ENCODE measurements at places on chromosomes 2 and 18.
A peak's percentile ranks its signal among the peaks of the same experiment; 100 is the strongest.

- no peak for DNase-seq
These were observed 5.1 kb upstream of the ASIC4 start for GRCh38 chr2:219508971-219509779.

DNA sequence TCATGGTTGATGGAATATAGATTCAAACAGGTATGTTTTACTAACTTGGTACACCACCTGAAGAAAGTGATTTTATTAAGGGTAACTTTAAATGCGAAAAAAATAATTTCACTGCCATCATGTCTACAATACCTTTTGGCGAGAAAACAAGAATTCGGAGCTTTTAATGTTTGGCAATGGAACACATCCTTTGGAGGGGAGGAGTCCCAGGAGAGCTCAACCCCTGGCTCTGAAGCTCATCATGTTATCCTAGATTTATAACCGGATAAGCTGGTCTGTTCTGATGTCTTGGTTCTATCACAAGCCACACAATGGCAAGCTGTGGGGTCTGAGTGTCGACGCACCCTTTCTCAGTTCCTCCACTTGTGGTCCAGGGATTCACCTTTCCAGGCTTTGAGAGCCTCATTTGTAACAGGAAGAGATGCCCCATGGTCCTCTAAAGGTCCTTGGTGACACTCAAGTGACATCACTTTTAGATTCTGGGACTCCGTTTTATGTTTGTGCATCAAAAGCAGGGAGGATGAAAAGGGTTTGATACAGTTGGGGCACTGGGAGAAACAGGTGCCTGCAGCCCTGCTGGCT lies 172.7 kb downstream of the BCL2 start:
- DNase-seq = no peak

DNA sequence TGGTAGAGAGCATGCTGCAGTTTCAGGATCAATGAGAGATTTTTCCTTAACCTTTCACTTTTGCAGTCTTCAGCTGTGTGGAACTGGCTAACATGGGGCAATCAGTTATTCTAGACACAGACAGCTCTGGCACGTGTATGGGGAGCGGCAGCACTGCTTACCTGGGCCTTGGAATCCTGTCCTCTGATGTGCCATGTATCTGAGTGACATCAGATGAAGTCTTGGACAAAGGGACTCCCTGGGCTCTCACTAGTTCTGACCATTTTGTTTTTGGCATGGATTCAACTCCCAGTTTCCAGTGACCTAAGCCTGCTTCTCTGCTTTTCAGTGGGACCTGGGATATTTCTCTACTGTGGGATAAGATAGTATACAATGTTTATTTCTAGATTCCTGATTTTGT lies 54.3 kb downstream of the RNF144A start:
- no peak for DNase-seq

GRCh38 chr2:6828299-6828584 lies 37.5 kb downstream of the CMPK2 start:
- no peak for DNase-seq

GRCh38 chr18:79755496-79756142 lies 42.1 kb upstream of the KCNG2 start:
- DNase-seq = no peak

GRCh38 chr2:119453972-119454593 lies 22.4 kb downstream of the TMEM37 start:
- DNase-seq = no peak

DNA sequence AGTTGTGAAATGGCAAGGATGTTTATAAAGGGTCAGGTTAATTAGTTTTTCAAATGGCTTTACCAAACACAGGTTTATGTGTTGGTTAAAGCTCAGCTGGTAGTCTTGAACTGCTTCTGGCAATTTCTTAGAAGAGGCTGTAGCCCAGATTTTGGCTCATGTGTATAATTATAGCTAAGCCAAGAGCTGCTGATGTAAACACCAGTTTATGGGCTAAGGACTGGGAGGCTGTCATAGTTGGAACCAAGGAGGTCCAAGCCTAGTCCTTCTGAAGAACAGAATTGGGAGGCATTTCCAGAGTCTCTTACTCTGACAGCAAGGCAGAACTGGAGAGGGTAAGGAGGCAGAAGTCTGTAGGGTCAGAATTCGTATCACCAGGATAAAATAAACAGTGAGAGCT lies 25.4 kb downstream of the UBE2E3 start:
- no peak for DNase-seq

DNA sequence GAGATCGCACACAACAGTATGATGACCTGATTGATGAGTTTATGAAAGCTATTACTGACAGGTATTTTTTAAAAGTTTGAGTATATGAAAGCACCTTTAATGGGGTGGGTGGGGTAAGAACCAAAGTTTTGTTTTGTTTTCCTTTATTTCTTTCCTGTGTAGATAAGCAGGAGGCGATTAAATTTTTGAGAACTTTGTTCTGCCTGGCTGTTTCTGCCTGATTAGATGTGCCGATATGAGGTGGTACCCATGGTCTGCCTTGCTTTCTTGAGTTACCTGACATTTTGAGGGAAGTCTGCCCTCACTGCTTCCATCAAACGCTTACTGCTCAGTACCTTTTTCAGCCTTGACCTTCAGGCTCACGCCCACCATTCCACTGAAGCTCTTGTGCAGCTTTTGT lies 39.2 kb downstream of the ME2 start:
- DNase-seq = no peak

DNA sequence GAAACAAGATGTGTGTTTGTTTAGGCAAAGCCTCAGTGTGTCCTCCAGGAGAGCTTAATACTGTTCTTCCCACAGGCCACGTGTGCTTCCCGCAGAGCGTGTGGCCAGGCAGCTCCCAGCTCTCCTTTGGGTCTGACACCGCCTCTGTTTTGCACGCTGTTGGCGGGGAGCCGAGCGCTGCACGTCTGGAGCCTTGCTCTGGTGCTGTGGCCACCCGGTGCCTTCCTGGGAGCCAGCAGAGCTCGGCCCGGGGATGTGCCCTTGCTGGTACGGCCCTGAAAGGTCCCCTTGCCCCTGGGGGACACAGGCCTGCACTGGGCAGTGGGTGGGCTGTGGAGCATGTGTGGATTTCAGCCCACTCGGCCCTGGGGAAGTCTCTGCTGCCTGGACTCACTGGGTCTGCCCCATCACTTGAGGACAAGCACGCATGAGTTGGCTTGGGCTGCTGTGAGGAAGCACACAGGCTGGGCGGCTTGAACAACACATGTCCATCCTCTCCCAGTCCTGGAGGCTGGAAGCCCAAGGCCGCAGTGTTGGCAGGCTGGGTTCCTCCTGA lies 160.7 kb upstream of the HDAC4 start:
- no peak for DNase-seq

DNA sequence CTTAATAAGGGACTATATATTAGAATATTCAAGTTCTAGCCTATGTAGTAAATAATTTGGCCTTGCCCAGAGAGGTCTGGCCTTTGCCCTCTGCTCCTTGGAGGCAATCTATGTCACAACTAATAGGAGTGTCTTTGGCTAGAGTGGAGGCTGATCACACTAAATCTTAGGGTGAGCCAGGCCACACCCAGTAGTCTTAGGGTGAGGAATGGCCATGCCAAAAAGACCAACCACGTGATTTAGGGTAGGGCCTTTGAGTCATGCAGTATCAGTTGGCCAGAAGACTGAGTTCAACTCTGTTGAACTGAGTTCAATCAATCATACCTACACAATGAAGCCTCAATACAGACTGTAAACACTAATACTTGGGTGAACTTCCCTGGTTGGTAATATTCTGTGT lies 26.0 kb upstream of the FLACC1 start:
- DNase-seq = no peak

GRCh38 chr18:8978394-8978793 lies 124.1 kb upstream of the NDUFV2 start:
- DNase-seq = no peak

DNA sequence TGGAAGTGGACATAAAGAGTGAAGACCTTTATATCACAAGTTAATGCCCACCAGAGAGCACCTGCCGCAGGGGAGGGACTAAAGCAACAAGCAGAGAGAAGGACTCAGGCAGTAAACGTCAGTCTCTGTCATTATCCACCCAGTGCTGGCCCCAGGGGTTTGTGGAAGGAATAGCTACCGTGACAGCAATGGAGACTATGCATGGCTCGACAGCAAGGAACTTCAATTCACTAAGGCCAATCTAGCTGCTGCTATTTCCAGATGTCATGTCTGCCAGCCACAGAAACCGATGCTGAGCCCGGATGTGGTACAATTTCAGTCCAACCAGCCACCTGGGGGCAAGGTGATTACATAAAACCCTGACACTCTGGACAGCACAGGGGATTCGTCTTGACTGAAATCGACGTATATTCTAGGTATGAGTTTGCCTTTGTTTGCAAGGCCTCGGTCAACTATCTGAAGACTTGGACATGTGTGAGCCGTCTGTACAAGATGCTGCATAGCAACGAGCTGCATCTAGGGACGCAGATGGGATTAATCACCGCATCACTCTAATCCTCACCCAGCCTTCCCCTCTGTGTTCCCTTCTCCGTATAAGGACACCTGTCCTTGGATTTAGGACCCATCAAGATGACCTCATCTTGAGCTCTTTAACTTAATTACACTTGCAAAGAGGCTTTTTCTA lies 154.1 kb upstream of the SH3BP4 start:
- peak; percentile 29 for DNase-seq

- no peak for DNase-seq
These were observed 26.3 kb downstream of the MBP start for GRCh38 chr18:77106331-77106730.

DNA sequence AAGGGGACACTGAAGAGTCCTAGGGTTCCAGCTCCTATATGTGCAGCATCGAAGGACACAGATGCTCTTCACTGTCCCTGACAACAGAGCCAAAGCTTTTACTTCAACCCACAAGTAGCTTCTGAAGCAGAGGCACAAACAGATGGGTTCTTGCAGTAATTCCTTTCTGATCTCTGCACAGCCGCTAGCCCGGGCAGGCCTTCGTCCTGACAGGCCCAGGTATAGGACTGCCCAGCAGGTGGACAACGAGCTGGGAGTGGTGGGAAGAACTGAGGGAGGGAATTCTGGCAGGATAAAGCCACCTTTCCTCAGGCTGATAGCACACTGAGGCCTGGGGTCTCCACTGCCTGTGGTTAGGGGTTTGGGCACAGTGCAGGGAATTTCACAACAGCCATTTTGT lies 94.8 kb downstream of the RHOB start:
- no peak for DNase-seq

DNA sequence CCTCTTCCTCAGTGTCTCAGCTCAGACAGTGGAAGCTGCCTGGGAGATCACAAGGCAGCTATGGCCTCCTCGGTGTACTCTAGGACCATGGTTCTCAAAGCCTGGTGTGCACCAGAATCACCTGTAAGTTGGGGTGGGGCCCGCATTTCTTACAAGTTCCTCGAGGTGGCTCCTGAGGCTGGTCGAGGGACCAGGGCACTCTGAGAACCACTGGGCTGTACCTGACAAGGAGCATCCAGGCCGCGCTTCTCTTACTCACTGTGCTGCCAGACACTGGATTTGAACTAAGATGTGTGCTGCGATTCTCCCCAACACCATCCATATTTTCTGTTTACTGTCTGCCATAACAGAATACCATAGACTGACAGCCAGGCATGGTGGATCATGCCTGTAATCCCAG lies 59.5 kb downstream of the DIPK1C start:
- no peak for DNase-seq

DNA sequence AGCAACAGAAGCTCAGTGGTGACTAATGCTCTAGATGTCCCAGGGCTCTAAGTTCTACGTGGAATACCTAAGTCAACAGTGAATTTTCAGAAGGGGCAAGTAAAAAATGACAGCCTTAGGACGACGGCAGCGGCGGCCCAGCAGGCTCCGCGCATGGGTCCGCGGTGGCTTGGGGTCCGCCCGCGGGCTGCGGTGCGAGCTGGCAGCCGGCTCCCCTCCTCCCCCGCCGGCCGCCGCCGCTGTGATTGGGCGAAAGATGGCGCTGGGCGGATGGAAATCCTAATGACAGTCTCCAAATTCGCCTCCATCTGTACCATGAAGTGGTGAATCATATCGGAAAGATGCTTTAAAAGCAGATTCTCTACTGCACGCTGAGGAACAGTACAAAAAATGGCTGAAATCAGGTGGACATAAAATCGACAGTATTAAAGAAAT lies 74.7 kb downstream of the HNRNPLL start:
- DNase-seq = peak; percentile 71

DNA sequence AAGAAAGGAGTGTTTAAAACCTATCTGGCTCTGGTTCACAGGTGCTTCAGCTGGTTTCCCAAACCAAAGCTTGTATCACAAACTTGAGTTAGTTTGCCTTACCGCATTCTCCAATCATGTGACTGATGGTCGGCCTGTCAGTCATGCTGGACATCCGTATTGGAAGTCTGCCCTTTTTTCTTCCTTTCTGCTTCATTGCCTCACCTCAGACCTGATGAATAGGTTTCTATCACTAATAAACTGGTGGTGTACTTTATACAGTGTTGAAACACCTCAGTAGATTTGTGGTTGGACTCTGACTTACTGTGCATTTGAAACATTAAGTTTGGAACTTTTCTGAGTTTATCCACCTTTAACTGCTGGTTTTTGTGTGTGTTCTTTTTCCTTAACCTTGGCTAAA lies 84.1 kb downstream of the R3HDM1 start:
- DNase-seq = no peak

GRCh38 chr2:44275927-44276303 lies 635 bp downstream of the SLC3A1 start:
- DNase-seq = no peak

- peak; percentile 53 for DNase-seq
These were observed 273.9 kb downstream of the MYT1L start for GRCh38 chr2:2057125-2057721.

GRCh38 chr2:118232796-118233195 lies 144.5 kb downstream of the INSIG2 start:
- peak; percentile 52 for DNase-seq

- DNase-seq = no peak
These were observed 226.1 kb downstream of the DOK6 start for GRCh38 chr18:69626643-69627242.

GRCh38 chr18:79252904-79253633 lies 142.7 kb upstream of the NFATC1 start:
- DNase-seq = no peak

GRCh38 chr2:240620149-240620731 lies 5.0 kb upstream of the GPR35 start:
- no peak for DNase-seq

GRCh38 chr2:69572641-69573040 lies 70.9 kb downstream of the AAK1 start:
- DNase-seq = no peak

DNA sequence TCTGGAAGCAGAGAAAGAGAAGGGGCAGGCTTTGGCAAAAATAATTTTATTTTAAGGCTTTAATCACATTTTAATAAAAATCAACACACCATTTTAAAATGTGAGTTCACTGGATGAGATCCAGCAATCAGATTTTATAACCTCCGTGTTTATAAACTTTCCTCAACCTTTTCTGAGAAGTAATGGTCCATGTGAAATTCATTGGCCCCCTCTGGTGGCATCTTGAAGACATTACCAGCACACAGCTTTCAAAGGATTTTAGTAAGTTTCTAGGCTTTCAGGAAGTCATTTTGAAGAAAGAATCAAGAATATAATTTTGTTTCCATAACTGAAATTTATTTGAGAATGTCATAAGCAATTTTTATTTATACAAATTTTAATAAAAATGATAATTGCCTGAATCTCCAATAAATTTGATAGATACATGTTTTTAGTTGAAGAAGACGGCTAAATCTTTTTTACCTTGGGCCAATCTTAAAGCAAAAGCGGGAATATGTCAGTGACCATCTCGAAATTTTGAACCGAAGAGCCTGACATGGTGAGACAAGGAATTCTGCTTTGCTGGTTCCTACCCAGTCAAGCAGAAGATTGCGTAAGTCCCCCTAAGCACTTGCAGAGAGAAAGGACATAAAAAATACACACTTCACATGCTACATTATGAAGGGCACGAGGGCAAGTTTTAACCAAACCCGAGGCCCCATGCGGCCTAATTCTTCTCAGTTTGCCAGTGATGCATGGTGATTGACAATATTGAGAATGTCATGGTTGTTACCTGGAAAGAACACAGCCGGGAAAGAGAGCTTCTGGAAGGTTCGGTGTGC lies 128.4 kb upstream of the CBLN2 start:
- DNase-seq = no peak
